ENCODE measurements at places on chromosomes 1 and 21.
A peak's percentile ranks its signal among the peaks of the same experiment; 100 is the strongest.

DNA sequence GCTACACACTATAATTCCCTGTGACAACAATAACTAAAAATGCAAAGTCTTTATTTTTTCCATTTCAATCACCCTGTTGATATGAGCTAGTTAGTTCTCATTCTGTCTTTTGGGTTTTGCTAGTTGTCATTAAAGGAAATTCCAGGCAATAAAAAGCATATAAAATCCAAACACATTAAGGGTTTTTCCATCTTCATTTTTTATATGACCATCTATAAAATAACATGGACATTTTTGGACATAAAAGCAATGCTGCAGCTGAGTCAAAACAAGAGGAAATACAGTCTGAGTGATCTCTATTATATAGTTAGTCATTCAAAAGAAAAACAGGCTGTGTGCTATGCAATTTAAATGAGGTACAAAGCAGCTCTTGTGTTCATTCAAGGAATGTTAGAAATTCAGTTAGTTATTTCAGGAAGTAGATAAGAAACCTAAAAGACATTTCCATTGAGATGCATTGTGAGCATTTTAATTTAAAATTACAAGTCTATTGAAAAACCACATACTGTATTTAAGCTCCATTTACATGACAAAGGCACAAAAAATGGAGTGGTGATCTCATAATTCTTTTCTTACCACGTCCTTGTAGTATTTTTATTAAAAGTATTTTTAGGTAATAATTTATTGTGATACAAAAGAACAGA is 67.3 kb upstream of the BCL10 start:
- peak; percentile 82 for DNase-seq

DNA sequence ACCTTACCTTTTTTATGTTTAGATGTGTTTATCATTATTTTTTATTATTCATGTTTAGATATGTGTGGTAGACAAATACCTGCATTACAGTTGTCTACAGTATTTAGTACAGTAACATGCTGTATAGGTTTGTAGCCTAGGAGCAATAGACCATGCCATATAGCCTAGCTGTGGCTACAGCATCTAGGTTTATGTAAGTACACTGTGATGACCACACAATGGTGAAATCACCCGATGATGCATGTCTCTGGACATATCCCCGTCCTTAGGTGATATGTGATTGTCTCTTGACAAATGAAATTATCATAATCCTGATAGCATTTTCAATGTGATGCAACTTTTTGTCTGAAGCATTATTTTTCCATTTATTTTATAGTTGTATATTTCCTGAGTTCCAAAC is 121.2 kb downstream of the DISP1 start:
- no peak for DNase-seq

- peak; percentile 61 for DNase-seq
Measured at GRCh38 chr1:10007169-10007568, 10.1 kb downstream of the RBP7 start.

DNA sequence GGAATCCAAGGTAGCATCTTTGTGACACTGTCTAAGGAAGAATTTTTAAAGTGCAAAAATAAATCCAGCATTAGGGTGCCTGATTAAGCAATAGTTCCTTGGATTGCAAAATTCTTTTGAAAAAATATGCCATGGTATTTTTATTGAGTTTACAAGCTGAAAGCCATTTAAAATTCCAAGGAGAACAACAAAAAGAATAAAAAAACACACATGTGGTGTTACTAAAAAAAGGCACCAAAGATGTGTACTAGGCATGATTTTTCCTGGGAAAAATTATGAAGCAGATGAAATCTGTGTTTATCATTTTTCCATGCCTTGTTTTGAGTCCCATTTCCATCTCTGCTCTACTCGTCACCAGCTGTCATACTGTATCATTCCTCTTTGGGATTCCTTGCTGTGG is 157.0 kb upstream of the ZNHIT6 start:
- peak; percentile 5 for DNase-seq

DNA sequence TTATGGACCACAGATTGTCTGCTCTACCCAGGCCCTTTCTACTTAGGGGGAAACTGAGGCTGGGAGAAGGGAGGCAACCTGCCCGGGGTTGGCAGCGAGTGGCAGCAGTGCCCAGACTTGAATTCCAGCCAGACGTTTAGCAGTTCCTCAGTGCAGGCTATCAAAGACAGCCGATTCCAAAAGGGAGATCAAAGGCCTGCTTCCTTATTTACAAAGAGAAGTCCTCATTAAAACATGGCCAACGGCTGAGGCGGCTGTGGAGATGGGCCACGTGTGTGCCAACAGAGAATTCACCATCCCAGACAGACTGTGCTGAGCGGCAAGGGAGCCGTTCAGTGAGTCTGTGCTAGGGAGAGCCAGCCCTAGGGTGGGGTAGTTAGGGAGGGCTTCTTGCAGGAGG is 27.7 kb downstream of the C1QB start:
- DNase-seq, result no peak

- no peak for DNase-seq
Measured at GRCh38 chr1:33548721-33549120, 76.3 kb downstream of the ZSCAN20 start.

DNA sequence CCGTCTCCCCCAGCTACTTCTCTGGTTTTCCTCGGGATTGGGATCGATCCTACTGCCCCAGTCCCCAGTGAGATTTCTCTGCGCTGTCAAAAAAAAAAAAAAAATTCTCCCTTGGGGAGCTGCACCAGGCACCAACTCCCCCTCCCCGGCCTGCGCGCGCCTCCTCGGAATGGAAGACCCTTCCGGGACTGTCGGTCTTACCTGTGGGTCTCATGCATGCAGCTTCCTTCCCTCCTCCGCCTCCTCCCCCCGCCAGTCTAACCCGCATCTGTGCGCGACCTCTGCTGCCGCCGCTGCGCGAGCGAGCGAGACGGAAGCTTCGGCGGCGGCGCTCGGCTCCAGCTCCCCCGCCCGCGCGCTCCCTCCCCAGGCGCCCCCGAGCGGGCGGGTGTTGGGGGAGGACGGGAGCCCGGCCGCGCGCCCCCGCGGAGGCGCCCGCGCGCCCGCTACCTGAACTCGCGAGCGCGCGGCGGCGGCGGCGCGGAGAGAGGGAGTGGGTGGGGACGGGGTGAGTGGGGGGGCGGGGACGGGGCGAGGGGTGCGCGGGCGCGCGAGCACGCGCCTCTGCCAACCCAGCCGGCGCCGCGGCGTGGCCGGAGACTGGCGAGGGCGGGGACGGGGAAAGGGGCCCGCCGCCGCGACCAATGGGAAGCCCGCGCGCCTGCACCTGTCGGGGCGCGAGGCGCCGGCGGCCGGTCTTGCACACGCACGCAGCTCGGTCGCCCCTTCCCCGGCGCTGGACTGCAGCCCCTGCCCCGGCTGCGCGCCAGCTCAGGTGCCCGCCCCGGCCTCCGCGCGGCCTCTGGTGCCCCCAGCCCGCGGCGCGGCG is at the start of gene SUSD4:
Gene SUSD4 (minus strand): TSS at position 321 of the 829 bp plus-strand sequence. CDS start 751 bp downstream, outside the sequence.
- DNase-seq, result no peak

DNA sequence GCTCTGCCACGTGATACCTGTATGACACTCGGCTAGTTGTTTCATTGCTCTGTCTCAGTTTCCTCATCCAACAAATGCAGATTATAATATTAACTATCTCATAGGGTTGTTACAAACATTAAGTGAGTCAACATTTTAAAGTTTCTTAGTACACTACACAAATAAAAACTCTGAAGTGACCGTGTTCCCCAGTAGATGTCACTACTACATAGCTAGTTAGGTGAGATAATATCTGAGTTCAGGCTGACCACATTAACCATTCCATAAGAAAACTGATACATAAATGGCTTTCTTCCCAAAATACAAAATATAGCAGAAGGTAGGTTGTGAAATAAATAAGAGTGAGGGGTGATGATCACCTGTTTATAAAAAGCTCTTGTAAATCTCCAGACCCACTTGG is 214.1 kb downstream of the NUF2 start:
- DNase-seq, result peak; percentile 70

Measured in fibroblast of the aortic adventitia (primary cell).